WTC11 (cell line): ENCODE measurements at places on chromosomes 1 and 21. TPM values are rescaled to one million over a fixed set of nuclear protein-coding genes. Genes with fewer than 3 reads are reported as not detected.

DNA sequence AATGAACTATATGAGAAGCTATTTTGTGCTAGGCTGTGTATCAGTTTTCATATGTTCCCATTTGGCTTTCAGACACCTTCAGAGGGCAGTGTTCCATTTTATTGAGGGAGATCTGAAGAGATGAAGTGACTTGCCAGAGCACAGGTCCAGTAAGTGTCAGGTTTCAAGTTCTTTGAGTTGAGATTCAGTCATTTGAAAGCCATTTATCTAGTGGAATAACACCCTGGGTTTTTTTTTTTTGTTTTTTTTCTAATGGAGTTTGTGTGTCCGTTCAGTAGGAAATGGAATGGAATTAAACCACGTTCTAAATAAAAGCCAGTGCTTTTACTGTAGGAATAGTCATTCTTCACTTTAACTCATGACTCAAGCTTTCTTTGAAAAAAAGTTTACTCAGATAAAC lies 652.9 kb upstream of the USP24 start:
- DNase-seq = no peak

GRCh38 chr1:145994391-145995120 lies 1.8 kb downstream of the TXNIP start:
- no peak for DNase-seq

DNA sequence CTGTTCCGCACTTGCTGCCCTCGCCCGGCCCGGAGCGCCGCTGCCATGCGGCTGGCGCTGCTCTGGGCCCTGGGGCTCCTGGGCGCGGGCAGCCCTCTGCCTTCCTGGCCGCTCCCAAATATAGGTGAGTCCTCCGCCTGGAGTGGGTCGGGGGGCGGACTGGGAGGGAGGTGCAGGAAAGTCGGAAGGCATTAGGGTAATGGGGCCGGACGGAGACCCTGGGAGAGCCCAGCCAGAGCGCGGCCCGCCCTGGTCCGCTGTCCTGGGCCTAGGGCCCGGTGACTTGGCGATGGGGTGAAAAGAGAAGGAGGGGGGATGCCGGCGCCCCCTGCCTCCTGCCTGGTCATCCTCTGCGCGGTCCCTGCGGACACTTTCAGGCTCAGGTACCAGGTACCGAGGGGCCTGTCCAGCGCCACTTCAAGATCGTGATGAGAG lies 243 bp downstream of the ADAM15 start:
- peak; percentile 38 for DNase-seq

DMBX1 gene
- total RNA-seq = 1.7 to 3.7 TPM (median 1.8 TPM) in 3 replicates

EPHB2 gene
- total RNA-seq = 12.0 to 18.5 TPM (median 13.1 TPM) in 3 replicates

SPRR2A gene
- total RNA-seq = not detected in 3 replicates
